ENCODE measurements at places on chromosomes 7 and 10.

DNA sequence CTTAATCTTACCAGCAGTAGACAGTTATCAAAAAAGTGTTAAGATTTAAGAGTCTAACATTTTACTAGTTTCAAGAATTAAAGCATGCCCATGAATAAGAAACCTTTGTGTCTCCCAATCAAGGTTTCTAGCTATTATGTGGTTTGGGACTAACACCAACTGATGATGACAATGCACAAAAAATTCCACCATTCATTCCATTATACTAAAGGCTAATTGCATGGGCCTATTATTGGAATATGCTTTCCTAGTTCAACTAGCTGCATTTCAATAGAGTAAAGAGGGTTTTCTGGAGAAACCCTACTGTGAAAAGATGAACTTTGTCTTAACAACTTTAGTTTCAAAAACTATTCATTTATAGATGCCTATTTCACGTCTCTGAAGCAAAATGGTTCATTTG lies 44.6 kb downstream of the UBE2H start:
- no peak for DNase-seq

- DNase-seq, result no peak
Measured at GRCh38 chr10:111445667-111446066, 368.8 kb downstream of the ADRA2A start.

DNA sequence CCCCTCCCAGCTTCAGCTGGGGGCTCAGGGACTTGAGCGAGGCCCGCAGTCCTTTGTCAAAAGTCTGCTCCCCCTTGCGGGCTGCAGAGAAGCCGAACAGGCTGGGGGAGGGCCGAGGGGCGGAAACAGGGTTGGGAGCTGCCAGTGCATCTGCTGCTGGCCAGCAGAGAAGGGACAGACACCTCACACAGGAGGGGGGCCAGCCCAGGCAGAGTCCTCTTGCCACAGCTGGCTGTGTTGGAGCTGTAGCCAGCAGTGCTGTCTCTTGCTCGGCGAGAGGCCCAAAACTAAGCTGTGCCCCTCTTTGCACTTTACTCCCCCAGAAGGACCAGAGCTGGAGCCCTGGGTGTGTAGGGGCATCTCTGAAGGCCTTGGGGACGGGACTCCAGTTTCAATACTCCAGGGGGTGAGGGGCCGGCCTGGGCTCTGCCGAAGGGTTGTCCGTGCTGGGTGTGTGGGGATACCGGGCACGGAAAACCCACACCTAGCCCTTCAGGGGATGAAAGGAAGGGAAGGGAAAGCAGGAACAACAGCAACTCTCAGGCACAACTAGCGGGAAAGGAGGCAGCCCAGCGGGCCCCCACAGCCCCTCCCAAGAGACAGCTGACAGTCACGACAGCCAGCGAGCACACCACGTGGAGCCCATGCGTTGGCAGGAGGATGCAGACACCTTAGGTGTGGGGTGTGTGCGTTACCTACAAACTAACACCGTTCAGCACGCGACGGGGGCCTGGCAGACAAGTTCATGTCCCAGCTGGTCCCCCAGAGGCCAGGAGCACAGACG lies 17.8 kb downstream of the YKT6 start:
- DNase-seq, result no peak

DNA sequence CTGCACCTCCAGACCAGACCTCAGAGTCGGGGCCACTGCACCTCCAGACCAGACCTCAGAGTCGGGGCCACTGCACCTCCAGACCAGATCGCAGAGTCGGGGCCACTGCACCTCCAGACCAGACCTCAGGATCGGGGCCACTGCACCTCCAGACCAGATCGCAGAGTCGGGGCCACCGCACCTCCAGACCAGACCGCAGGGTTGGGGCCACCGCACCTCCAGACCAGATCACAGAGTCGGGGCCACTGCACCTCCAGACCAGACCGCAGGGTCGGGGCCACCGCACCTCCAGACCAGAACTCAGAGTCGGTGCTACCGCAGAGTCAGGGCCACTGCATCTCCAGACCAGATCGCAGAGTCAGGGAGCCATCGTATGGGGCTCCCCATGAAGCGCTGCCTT lies 105.9 kb downstream of the ACTR3B start:
- DNase-seq, result no peak

DNA sequence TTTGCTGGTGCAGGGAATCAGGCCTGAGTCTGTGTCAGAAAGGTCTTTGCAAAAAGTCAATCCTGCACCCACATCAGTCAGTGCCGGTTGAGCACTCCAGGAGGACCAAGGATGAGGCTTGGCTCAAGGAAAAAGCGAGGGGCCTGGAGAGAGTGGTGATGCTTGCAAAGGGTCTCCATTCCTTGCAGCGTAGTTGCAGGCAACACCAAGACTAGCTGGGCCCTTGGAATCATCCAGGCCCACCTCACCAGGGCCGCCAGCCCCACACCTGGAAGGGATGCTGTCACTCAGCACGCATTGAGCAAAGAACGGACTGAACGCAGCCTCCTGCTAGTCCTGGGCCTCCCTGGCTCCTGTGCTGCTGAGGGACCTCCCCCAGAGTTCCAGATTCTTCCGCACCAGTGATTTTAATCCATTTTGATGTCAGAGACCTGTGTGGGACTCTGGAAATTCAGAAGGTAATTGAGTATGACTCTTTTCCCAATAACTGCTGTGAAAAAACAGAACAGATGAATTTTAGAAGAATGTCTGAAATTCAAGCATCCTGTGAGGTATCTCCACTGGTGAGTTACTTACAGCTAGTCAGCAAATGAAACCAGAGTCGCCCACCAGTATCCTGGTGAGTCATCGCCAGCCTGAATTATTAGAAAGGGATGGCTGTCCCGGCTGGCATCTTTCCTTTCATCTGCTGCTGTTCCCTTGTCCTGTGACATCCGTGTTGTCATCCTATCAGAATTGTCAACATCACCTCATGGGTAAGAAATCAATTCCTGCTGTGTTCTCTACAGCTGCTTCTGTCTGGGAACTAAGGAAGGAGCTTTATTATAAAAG lies 150.8 kb upstream of the NPS start:
- DNase-seq, result no peak

DNA sequence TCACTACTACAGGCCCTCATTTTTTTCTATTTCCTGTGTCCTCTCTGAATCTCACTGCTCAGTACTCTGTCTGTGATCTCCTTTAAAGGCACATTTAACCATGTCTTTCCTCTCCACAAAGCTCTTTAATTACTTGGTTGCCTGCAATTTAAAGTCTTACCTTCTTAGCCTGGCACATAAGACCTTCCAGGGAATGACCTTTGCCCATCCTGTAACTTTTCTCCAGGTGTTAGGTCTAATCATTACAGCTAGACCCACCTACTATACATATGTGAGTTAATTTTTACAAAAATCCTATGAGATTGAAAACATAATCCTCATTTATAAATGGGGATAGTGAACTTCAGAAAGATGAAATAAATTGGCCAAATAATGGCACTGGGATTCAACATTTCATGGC lies 244.1 kb upstream of the RHOBTB1 start:
- no peak for DNase-seq

DNA sequence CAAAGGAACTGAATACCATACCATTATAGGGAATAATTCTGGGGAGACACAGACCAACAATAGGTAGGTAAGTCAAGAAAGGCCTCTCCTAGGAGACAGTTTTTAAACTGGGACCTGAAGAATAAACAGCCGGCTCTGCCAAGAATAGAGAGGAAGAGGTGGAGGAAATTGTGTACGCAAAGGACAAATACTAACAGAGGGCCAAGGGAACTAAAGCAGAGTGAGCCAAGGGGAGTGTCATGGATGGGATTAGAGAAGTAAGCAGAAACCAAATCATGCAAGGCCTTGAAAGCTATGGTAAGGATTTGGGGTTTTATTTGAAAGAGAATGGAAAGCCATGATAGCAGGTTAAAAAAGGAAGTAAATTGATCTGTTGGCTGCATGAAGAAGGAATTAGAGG lies 18.1 kb upstream of the ITGB8 start:
- peak; percentile 25 for DNase-seq

- DNase-seq, result no peak
Measured at GRCh38 chr10:61869041-61869675, 32.3 kb upstream of the ARID5B start.

DNA sequence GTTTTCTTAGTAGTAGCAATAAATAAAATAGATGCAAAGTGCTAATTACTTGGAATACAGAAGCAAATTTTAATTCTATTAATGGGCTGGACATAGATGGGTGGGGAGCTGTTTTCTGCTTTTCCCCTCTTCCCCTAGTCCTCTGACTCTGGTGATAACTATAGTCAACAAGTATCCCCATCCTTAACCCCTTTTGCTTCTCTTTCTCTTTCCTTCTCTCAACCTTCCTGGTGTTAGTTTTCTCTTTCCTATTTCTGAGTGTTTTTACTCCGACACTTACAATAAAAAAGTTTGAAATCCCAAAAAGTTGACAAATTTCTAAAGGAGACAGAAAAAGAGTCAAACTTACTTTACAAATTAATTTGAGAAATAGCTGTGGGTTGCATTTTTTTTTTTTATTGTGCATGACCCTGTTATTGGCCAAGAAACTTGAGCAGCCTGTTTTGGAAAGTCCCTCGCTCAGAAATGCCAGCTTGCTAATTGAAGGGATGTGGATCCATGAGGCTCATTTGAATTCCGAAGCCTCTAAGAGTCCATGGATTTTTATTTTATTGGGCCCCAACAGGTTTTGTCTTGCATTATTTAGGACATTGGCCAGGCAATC lies 2.4 kb downstream of the FAS start:
- no peak for DNase-seq
